Naive thymus-derived CD4-positive, alpha-beta T cell (primary cell): ENCODE measurements at places on chromosomes 7 and 10. TPM values are rescaled to one million over a fixed set of nuclear protein-coding genes. Genes with fewer than 3 reads are reported as not detected.

The LRRC18 gene
- total RNA-seq: not detected

The TMEM273 gene
- total RNA-seq: 15.0 TPM

DNA sequence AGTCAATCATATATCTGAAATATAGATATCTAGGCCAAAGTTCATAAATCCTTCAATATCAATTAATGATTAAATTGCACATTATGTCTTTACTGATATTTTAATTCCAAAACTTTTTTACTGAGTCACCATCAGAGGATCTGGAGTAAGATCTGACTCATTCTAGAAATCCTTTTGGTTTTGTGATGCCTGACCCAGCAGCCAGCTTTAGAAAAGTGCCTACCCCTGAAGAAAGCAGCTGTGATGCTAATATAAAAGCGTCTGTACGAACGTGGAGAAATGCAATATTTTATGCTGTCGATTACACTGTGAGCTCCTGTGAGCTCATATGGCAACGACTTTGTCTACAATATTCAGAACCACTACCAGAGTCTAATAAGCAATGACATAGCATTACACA is 142.5 kb upstream of the LRRTM3 start:
- no peak for DNase-seq

- no peak for DNase-seq
Observed at GRCh38 chr10:124285587-124286527, 132.9 kb downstream of the OAT start.

DNA sequence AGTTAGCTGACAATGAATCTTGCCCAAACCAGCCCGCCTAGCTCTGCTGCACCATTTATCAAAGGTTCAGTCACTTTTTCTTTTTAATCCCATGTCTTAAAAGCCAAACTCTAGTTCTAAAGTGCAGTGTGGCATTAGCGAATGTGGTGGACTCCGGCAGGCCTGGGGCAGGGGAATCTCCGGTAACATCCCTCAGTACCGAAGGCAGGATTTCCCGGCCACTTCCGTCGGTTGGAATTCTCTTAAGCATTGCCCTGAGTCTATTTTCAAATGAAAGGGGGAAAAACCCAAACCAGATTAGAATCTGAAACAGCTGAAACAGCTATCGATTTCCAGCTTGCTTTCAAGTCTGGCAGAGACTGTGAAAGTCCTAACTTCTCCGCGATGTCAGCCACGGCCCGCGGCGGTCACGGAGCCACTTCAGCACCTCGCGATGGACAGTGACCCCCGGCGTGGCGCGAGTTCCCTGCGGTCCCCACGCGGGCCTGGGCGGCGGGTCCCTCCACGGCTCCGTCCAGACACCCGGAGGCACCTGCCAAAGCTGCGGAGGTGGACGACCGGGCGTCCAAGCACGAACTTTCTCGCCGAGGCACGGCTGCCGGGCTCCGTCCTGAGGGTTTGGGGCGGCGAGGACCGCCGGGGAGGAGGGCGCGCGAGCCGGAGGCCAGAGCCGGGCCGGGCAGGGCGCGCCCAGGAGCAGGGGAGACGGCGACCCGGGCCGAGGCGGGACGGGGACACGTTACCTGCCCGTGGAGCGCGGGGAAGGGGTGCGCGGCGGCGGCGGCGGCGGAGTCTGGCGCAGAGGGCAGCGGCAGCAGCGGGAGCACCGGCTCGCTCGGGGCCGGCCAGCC is 745 bp downstream of the TCERG1L start:
- no peak for DNase-seq

- DNase-seq: no peak
Observed at GRCh38 chr10:132942101-132943057, at the start of gene CFAP46. CFAP46 (minus strand) TSS chr10:132942570; CDS start chr10:132942484, 86 bp downstream.
